Activated CD4-positive, alpha-beta T cell treated with anti-CD3 and anti-CD28 coated beads, Interleukin-2, amount 50 U/mL, for 48 hours (primary cell): ENCODE measurements at places on chromosomes 4 and X.
A peak's percentile ranks its signal among the peaks of the same experiment; 100 is the strongest.

- DNase-seq: no peak
Observed at GRCh38 chr4:142265536-142265935, 580.6 kb downstream of the INPP4B start.

DNA sequence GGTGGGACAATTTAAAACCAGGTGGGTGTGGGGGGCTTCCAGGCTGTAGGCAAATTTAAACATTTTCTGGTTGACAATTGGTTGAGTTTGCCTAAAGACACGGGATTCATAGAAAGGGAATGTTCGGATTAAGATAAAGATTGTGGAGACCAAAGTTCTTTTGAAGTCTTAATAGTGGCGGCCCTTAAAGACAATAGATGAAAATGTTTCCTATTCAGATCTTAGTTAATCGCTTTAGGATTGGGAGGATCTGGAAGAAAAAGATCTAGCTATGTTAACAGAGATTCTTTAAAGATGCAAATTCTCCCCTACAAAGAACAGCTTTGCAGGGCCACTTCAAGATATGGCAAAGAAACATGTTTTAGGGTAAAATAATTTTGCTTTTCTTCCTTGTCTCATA, 4.8 kb downstream of the CNGA1 start:
- no peak for DNase-seq

DNA sequence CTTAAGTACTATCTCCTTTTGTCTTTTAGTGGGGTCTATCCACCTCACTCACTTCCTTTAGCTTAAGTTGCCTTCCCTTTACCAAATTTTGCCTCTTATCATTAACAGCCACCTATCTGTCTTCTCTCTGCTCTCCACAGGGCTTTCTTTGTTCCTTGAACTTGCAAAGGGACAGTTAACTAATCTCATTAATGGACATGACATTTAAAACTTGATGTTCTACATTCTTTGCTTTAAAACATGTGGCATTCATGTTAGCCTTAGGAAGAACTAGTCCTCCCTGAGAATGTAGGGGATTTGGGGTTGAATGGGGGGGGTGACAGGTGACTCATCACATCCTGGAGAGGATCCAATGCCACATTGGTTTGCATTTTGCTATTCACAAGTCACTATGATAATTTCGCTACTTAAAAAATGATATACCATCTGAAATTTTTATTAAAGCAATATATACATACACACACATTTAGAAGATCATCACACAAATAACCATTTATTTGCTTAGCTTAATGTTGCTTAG, 41.0 kb upstream of the DMD start:
- DNase-seq: no peak

- DNase-seq: no peak
Observed at GRCh38 chr4:97396097-97396496, 747.2 kb downstream of the STPG2 start.

GRCh38 chr4:6107886-6108285, 89.7 kb upstream of the C4orf50 start:
- DNase-seq: no peak

DNA sequence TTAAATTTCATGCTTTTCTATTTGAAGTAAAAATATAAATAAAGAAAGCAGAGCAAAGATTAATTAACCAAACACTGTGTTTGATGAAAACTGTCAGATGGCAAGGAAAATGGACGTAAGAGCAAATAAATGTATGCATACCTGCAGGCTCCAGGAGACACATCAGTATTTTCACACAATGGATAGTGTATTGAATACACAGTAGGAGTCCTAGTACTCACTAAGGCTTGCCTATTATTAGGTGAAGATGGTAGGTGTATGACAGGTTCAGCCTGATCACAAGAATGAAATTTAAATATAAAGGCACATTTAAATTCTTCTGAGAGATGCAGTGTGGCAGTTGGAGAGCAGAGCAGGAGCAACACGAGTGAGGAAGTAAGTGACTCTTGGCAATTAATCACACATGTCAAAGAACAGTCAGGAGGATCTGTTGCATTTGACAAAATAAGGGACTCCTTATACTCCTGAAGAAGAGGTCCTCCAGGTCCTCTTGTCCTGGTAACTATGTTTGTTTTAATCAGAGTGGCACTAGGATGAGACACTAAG, 106.0 kb upstream of the NDST4 start:
- DNase-seq: no peak

DNA sequence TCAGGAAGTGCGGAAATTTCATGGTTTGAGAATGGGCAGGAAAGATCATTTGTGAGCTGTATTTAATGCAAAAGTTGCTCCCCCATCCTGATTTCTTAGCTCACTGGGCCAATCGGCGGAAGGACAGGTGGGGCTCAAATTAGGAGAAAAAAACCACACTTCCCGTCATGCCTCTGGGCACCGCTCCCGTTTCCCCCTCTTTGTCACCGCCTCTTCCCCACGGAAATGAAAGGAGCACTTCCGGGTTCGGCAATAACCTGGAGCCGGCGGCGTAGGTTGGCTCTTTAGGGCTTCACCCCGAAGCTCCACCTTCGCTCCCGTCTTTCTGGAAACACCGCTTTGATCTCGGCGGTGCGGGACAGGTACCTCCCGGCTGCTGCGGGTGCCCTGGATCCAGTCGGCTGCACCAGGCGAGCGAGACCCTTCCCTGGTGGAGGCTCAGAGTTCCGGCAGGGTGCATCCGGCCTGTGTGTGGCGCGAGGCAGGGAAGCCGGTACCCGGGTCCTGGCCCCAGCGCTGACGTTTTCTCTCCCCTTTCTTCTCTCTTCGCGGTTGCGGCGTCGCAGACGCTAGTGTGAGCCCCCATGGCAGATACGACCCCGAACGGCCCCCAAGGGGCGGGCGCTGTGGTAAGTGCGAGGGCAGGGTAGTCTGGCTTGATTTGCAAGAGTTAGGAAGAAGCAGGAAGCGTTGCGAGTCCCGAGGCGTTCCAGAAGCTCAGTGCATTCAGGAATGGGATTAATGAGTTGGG, at the start of gene TMEM33:
Gene TMEM33 (plus strand): TSS at position 529 of the 751 bp plus-strand sequence. CDS start 56 bp downstream, at position 585.
- DNase-seq: peak; percentile 78

- DNase-seq: no peak
Observed at GRCh38 chr4:7634661-7635251, 200.0 kb upstream of the PSAPL1 start.

- DNase-seq: no peak
Observed at GRCh38 chrX:133698298-133698697, 283.0 kb upstream of the GPC4 start.

GRCh38 chrX:50375481-50376267, 95.0 kb downstream of the DGKK start:
- no peak for DNase-seq

GRCh38 chr4:100190643-100191600, 654 bp upstream of the DDIT4L start:
- DNase-seq: no peak

GRCh38 chrX:21990832-21991231, 41.3 kb upstream of the PHEX start:
- no peak for DNase-seq

- DNase-seq: no peak
Observed at GRCh38 chr4:95552942-95553550, 4.3 kb upstream of the UNC5C start.

- no peak for DNase-seq
Observed at GRCh38 chrX:118872102-118872566, 48.5 kb downstream of the ZCCHC12 start.

- DNase-seq: no peak
Observed at GRCh38 chr4:87079967-87080366, 140.5 kb downstream of the KLHL8 start.

DNA sequence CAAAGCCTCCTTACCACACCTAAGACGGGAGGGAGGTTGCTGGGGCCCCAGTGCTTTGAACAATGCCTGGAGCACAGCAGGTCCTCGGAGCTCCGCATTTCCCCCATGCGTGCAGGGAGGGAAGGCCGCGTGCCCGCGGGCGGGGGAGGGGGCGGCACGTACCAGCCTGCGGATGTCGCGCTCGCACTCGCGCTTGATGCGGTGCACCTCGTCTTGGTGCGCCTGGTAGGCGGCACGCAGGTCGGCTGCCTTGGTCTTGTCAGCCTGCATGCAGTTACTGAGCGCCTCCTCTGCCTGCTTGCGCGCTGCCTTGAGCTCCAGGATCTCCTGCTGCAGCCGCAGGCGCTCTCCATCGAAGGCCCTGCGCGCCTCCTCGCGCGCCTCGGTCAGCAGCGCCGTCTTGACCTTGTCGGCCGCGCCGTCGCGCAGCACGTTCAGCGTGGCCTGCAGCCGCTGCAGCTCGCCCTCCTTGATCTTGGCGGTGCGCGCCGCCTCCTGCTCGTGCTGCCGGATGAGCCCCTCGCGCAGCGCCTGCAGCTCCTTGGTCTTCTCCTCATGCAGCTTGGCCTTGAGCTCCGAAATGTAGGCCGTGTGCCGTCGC, 87.2 kb upstream of the C4orf50 start:
- no peak for DNase-seq

GRCh38 chr4:16443504-16444088, 217.3 kb upstream of the TAPT1 start:
- no peak for DNase-seq

DNA sequence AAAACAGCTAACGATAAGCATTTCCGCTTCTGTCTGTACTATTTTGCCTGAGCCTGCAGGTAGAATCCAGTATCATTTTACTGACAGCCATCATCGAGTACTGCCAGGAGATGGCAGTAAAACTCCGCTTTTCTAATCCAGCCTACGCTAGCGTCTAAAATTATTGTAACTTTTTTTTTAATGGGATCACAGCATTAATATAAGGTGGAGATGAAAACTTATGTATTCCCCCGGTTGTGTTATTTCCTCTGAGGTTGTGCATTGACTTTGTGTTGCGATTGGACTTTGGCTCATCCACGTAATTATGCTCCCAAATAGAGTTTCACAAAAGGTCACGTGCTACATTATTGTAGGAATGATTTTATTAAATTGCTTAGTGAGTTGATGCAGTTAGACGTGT, 248.1 kb downstream of the C4orf33 start:
- DNase-seq: no peak

- DNase-seq: no peak
Observed at GRCh38 chrX:42027367-42028000, 104.1 kb upstream of the CASK start.

- no peak for DNase-seq
Observed at GRCh38 chrX:52811065-52811625, at the start of gene XAGE5. XAGE5 (plus strand) TSS chrX:52811287; CDS start chrX:52812567, 1,280 bp downstream.

- peak; percentile 11 for DNase-seq
Observed at GRCh38 chrX:104565791-104566680, at the start of gene IL1RAPL2. IL1RAPL2 (plus strand) TSS chrX:104566199.

DNA sequence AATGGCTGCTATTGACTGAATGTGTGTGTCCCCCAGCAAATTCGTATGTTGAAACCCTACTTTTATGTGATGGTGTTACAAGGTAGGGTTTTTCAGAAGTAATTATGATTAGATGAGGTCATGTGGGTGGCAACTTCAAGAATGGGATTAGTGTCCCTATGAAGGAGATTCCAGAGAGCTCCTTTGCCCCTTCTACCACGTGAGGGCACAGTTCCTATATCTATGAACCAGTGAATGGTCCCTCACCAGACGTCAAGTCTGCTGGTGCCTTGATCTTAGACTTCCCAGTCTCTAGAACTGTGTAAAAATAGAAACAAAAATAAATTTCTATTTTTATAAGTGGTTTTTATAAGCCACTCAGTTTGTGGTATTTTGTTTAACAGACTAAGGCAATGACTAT, 1137.6 kb upstream of the IGFBP7 start:
- no peak for DNase-seq

GRCh38 chr4:16931339-16932305, 33.2 kb upstream of the LDB2 start:
- no peak for DNase-seq

DNA sequence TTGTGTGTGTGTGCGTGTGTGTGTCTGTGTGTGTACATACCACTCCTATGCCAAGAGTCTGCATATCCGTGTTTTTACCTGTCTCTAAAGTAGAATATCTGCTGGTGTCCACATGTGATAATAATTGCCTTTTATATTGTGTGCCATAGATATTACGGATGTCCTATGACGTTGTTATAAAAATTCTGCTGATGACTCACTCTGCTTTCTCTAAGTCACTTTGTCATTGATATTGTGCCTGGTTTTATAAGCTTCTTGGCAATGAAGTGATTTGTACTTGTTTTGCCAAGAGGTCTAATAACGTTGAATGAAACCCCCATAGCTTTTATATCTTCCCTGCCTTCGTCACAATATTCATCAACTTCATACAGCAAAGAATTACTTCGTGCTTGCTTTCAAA, 102.6 kb upstream of the C1GALT1C1 start:
- no peak for DNase-seq

DNA sequence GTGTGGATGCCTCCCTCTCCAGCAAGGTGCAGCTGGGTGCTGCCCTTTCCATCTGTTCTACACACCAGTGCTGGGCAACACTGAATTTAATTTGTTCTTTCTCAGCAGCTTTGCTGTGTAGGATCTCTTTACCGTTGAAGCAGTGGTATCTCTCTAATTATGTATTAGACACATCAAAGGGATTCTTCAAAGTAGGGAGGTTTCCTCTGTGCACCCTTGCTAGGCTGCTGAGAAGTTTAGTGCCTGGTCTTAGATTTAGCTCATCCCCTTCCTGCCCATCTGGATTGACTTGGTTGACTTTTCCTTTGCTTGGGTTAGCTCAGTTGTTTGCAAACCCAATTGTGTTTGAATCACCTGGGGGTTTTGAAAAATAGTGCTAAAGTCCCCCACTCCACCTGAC, 27.8 kb upstream of the LDB2 start:
- no peak for DNase-seq

DNA sequence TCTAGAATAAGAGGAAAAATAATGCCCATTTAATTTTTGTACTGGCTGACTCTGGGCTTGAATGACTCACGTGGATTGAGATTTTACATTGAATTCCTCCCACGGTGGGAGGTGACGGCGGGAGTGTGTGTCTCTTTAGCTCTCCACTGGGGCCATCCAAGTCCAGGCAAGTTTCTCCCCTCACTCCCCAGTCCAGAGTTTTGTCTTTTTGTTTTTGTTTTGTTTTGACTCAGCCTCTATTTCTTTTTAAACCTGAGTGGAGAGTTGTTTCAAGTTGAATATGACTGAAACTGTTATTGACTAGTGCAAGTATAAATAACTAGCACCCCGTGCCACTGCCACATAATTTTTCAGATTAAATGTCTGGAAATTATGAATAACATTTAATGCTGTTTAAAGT, 13.6 kb downstream of the CHST7 start:
- DNase-seq: no peak

DNA sequence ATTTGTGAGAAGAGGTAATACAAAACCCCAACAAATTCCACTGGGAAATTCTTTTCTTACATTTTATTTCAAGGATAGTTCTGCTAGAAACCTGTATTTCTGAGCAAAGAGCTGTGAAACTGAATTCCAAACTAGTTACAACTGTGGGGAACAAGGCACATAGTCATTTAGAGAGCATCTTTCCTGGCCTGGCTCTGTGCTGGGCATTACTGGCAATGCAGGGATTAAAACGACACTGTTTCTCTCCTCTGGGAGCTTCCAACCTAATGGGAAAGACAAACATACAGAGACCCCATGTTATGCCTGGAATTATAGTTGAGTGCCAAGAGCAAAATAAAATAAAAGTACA, 36.5 kb downstream of the SUPT20HL1 start:
- no peak for DNase-seq

DNA sequence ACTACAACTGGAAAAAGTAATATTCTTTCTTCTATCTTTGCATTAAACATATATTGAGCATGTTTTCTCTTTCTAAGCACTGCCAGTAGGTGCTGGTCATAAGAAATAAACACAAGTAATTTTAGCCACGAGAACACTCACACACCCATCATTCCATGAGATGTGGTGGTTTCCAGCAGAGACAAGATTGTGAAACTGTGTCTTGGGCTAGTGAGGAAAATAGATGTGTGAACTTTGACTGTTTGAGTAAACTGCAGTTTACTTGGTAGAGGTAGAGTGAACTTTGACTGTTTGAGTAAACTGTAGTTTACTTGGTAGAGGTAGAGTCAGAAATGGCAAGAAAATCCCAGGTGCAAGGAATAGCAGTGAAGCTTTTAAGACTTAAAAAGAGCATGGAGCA, 300.9 kb upstream of the HS3ST1 start:
- DNase-seq: no peak
